ENCODE measurements at places on chromosomes 3 and 15. TPM values are rescaled to one million over a fixed set of nuclear protein-coding genes. Genes with fewer than 3 reads are reported as not detected.

The CASR gene
- total RNA-seq = not detected

The LYZL4 gene
- not detected for total RNA-seq

The STOML1 gene
- total RNA-seq = 10.0 TPM

The ELP6 gene
- total RNA-seq = 26.2 TPM

The MEX3B gene
- 2.9 TPM for total RNA-seq

The STRC gene
- total RNA-seq = 0.06 TPM

The FAM3D gene
- not detected for total RNA-seq

The CCDC80 gene
- total RNA-seq = 47.0 TPM

The JMJD7 gene
- total RNA-seq = 2.8 TPM

The PRICKLE2 gene
- 3.9 TPM for total RNA-seq

Data from A549 treated with dexamethasone at 1 μM for 4 hours (cell line).